Mesangial cell (primary cell): ENCODE measurements at places on chromosomes 1 and 21. TPM values are rescaled to one million over a fixed set of nuclear protein-coding genes. Genes with fewer than 3 reads are reported as not detected.

AIRE gene
- 0.13 TPM in 1 of 2 replicates, not detected in the other for total RNA-seq

RIPPLY3 gene
- 0.16 and 0.51 TPM in 2 replicates for total RNA-seq

PLA2G2C gene
- not detected in 2 replicates for total RNA-seq

TEX38 gene
- total RNA-seq, result not detected in 2 replicates

OR6N1 gene
- not detected in 2 replicates for total RNA-seq

DCDC2B gene
- not detected in 2 replicates for total RNA-seq

NR5A2 gene
- total RNA-seq, result not detected in 2 replicates

XCL1 gene
- not detected in 2 replicates for total RNA-seq

S100A1 gene
- 4.4 TPM in 1 of 2 replicates, not detected in the other for total RNA-seq
